Vein endothelial cell (primary cell): ENCODE measurements at places on chromosomes 5 and 9. TPM values are rescaled to one million over a fixed set of nuclear protein-coding genes. Genes with fewer than 3 reads are reported as not detected.

The GPR21 gene
- total RNA-seq = 1.3 TPM in 2 replicates

The MYORG gene
- total RNA-seq = 3.6 and 6.1 TPM in 2 replicates

The HTR1A gene
- total RNA-seq = not detected in 2 replicates

The GABRB2 gene
- total RNA-seq = not detected in 2 replicates

The TNFSF15 gene
- total RNA-seq = 19.3 and 26.9 TPM in 2 replicates

The CENPK gene
- total RNA-seq = 14.0 and 24.6 TPM in 2 replicates

The AOPEP gene
- total RNA-seq = 28.6 and 32.0 TPM in 2 replicates

The CAMSAP1 gene
- total RNA-seq = 31.2 and 39.5 TPM in 2 replicates

The GPR150 gene
- total RNA-seq = 0.29 and 0.33 TPM in 2 replicates

The SPATA9 gene
- total RNA-seq = 0.48 and 0.65 TPM in 2 replicates

The GFI1B gene
- total RNA-seq = not detected in 2 replicates

The PNPLA7 gene
- total RNA-seq = 0.65 and 1.1 TPM in 2 replicates

The GLDC gene
- total RNA-seq = 6.9 and 10.9 TPM in 2 replicates

The PCDHAC2 gene
- total RNA-seq = 0.33 and 1.9 TPM in 2 replicates

The SCGB3A2 gene
- total RNA-seq = not detected in 2 replicates

The ORM2 gene
- not detected in 2 replicates for total RNA-seq

The SPZ1 gene
- not detected in 2 replicates for total RNA-seq

The PCDHGA3 gene
- total RNA-seq = 0.86 and 1.3 TPM in 2 replicates

The ZNF658 gene
- total RNA-seq = 5.5 and 5.6 TPM in 2 replicates

The PPIC gene
- 20.9 and 22.6 TPM in 2 replicates for total RNA-seq

The ERP44 gene
- total RNA-seq = 16.0 and 17.3 TPM in 2 replicates

The MAPKAP1 gene
- total RNA-seq = 87.9 and 94.2 TPM in 2 replicates

The FOXI1 gene
- under 0.01 TPM in 1 of 2 replicates, not detected in the other for total RNA-seq

The CBY3 gene
- not detected in 2 replicates for total RNA-seq

The ZCCHC7 gene
- total RNA-seq = 15.5 and 17.0 TPM in 2 replicates

The TMEM141 gene
- total RNA-seq = 51.0 and 63.0 TPM in 2 replicates

The MLANA gene
- total RNA-seq = 0.19 TPM in 1 of 2 replicates, not detected in the other

The PPIP5K2 gene
- total RNA-seq = 41.8 and 65.8 TPM in 2 replicates

The LRRC19 gene
- total RNA-seq = not detected in 2 replicates
